Activated T-cell treated with anti-CD3 and anti-CD28 coated beads for 48 hours (primary cell): ENCODE measurements at places on chromosomes 5 and 9.

- no peak for DNase-seq
Measured at GRCh38 chr9:127838375-127839078, 15.9 kb downstream of the ENG start.

DNA sequence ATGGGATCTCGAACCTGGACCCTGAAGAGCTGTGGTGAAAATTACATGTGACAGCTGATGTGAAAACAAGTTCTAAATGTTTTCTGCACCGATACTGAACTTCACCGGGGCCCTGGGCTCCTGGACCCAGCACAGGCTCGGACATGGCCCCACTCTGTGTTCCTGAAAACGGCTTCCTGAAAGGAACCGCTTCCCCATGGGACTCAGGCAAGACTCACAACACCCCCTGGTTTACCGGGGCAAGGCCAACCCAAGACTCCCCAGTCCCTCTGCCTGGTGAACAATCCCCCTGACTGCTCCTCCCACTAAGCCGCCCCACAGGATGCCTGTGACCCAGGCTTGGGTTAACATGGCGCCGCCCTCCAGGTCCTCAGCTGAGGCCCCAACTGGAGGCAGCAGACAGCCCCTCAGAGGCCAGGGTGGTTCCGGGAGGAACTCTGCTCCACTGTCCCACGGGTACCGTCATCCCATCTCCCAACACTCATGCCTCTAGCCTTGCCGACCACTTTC lies 124.5 kb upstream of the FOXD4L5 start:
- no peak for DNase-seq

- no peak for DNase-seq
Measured at GRCh38 chr5:53029608-53030007, 40.5 kb downstream of the ITGA2 start.

GRCh38 chr5:170497311-170498038 lies 6.3 kb upstream of the KCNIP1 start:
- DNase-seq: no peak

DNA sequence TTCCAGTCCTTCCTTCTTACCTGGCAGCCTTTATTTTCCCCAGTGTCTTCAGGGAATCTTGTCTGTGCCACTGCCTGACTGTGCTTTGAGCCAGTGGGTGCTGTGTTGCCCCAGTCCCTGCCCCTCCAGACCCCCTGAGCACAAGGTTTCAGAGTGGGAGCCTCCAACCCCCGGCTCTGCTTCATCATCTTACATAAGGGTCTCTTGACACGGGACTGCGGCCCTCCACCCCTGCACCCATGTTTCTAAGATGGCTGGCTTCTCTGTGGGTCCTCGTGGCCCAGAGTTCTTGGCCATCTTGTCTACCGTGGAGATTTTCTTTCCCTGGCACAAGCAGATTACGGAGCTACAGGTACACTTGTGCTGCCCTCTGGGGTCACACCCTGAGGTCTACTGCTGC lies 194.1 kb downstream of the CACNA1B start:
- DNase-seq: no peak

GRCh38 chr5:15700373-15700772 lies 200.4 kb downstream of the FBXL7 start:
- DNase-seq: no peak

DNA sequence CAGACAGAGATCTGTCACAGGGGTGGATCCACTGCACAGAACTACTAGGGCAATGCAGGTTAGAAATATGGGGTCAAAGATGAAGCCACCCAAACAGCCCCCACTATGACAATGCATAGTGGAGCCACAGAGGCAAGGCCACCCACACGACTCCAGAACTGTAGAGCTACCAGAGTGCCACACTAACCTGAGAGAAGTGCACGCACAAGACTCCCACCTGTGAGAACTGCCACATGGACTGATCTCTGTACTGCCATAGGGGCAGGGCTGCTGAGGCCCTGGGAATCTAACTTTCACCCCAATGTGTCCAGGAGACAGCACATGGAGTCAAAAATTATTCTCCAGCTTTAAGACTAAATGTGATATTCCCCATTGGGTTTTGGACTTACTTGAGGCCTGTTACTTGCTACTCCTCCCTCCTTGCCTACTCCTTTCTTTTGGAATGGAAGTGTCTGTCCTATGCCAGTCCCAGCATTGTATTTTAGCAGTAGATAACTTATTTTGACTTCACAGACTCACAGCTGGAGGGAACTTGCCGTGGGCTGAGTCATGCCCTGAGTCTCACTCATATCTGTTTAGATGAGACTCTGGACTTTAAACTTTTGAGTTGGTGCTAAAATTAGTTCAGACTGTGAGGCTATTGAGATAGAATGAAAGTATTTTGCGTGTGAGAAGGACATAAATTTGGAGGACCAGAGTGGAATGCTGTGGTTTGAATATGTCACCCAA lies 853.3 kb downstream of the MAT2B start:
- no peak for DNase-seq

- DNase-seq: no peak
Measured at GRCh38 chr9:85943757-85944430, 2.9 kb downstream of the NAA35 start.

DNA sequence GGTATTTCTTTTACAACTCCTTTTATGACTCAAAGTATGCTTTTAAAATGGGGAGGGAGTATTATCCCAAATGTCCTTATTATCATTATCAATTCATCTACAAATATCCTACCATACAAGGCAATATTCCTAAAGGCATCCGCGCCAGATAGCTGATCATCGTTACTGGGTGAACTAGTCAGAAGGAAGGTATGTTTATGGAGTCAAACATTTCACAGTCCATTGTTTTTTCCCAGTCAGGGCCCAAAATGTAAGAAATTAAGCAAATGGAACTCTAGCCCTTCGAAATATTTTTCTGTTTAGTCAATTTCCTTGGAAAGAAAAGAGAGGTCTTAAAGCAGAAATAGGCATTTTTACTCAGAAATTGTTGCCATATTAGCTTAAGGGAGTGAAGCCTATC lies 188.5 kb upstream of the CCNG1 start:
- DNase-seq: no peak

DNA sequence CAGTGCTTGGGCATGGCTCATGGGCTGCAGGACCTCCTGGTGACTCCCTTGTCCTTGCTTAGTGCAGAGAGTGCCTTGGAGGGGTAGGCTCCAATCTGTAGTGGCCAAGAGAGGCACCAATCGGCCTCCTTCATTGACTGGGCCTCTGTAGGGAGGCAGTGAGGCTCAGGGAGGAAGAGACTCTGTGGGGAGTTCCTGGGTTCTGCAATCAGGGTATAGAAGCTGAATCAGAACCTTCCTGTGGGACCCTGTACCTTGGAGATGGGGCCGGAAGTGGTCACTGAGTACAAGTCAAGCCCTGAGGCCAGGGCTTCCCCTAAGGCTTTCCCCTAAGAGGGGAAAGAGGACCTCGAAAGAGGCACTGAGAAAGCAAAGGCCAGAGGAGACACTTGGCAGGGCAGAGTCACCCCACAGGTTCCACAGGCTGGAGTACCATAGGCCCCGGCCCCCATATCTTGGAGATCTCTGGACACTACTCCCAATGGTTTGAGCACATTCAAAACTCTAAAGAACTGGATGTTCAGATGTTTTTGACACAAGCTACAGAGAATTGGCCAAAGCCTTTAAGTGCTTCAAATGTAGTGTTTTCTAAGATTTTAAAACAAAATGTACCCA lies 190.5 kb downstream of the HSPA4 start:
- DNase-seq: no peak

GRCh38 chr5:133265257-133265656 lies 213.4 kb downstream of the HSPA4 start:
- no peak for DNase-seq

DNA sequence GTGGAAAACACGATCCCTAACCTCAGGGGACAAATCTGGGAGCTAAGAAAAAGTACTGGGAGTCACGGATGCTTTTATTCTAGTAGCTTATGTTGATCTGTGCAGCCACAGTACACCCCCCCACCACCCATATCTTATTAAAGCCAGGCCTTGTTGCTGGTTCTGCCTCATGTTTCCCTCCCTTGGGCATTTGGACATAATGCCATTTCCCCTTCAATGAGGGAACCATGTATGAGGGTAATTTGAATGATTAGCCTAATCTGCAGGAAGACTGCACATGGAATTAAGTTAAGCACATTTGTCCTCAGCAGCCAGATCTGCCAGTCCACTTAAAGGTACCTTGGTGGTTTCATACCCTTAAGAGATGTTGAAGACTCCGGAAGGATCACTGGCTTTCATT lies 102.0 kb downstream of the ARHGAP26 start:
- no peak for DNase-seq

GRCh38 chr9:93595461-93595860 lies 19.1 kb downstream of the PHF2 start:
- no peak for DNase-seq

GRCh38 chr9:36893184-36893583 lies 140.9 kb downstream of the PAX5 start:
- no peak for DNase-seq

GRCh38 chr5:73088026-73088425 lies 32.3 kb upstream of the TMEM171 start:
- DNase-seq: no peak

GRCh38 chr5:107320846-107321245 lies 349.9 kb downstream of the EFNA5 start:
- DNase-seq: no peak

- DNase-seq: no peak
Measured at GRCh38 chr9:91935805-91936514, 14.1 kb downstream of the ROR2 start.

GRCh38 chr9:764105-764524 lies 77.4 kb upstream of the DMRT1 start:
- peak; percentile 18 for DNase-seq

DNA sequence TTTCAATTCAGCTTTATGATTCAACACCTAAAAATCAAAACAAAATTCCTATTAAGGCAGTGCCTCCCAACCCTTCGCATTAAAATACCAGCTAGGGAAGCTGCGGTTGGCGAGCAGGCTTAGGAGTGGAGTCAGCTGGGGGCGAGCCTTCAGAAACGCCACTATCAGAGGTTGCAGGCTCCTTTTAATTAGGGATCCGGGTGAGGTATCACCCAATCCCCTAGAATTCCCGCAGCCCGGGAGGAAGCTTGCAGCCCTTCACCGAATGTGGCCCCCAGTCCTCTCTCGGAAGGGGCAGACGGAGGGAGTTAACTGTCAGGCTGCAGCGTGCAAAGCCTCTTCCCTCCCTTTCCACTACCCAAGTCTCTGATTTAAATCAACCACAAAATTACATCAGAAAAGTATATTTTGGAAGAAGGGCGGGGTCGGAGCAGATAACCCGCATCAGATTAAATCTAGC lies 1.7 kb downstream of the STC2 start:
- DNase-seq: no peak

- no peak for DNase-seq
Measured at GRCh38 chr9:136310273-136311030, 6.6 kb upstream of the CCDC187 start.

GRCh38 chr9:69811351-69811868 lies 9.2 kb upstream of the CFAP95 start:
- no peak for DNase-seq

- DNase-seq: no peak
Measured at GRCh38 chr5:128303593-128303992, 220.0 kb downstream of the SLC12A2 start.

DNA sequence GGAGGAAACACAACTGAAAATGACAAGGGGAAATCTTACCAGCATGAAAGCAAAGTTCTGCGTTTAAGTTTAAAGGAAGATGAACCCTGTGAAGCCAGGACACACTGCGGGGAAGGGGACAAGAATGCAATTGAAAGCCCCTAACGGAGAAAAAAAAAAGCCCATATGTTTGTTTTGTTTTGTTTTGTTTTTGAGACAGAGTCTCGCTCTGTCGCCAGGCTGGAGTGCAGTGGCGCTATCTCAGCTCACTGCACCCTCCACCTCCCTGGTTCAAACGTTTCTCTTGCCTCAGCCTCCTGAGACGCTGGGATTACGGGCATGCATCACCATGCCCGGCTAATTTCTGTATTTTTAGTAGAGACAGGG lies 2.9 kb downstream of the STK10 start:
- no peak for DNase-seq

- no peak for DNase-seq
Measured at GRCh38 chr9:136693490-136694162, 6.4 kb upstream of the AGPAT2 start.

- no peak for DNase-seq
Measured at GRCh38 chr5:132086277-132086794, 12.7 kb downstream of the CSF2 start.

- no peak for DNase-seq
Measured at GRCh38 chr5:152819891-152820290, 414.8 kb upstream of the NMUR2 start.

DNA sequence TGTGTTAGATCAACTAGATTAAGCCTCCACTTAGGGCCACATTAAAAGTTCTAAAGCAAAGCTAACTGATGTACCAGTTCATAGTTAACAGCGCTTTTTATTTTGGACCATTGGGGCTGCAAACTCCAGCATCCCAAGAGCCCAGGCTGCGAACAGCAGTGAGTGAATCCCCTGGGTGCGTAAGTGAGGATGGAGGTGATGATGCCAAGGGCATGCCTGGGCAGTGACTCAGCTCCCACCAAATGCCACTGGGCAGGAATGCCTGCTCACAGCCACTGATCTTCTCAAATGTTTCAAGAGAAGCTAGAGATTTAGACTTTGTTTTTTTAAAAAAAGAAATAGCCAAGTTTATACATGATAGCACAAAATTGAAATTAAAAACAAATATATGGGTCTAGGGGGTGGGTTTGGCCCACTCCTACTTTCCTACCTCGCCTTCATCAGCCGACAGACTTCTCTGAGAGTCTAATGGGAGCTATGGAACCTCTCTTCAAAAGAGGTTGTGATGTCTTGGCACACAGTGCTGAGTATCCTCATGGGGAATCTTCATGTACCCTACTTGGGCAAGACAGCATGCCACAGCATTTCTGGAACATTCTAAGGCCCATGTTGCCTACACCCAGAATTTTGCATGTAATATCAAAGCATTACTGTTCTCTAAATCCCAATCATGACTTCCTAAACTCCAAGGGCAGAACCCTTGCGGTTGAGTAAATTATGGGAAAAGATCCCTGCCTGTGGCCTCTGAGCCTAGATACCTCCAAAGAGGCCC lies 398.1 kb downstream of the EBF1 start:
- no peak for DNase-seq

DNA sequence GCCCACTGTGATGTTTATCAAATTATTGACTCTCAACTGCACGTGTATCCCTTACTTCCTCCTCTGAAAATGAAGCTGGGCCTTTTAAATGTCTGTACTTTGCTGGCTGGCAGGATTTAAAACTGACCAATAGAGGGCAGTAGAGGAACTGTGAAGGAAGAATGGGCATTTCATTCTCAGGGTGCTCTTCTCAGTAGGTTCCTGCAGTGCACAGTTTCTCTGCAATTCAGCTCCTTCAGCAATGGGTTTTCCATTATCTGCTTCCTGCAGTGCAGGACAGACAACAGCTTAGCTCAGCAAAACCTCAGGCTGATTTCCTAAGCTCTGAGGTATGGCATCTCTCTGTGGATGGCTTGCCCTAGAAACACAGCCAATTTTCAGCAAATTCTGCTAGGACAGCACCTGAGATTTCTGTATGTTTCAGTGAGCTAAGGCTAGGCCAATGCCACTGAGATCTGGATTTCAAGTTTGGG lies 298.4 kb upstream of the PRDM9 start:
- no peak for DNase-seq

- DNase-seq: peak; percentile 15
Measured at GRCh38 chr5:171629628-171630349, 155.8 kb upstream of the SMIM23 start.
